ENCODE measurements at places on chromosomes 6 and 20.

DNA sequence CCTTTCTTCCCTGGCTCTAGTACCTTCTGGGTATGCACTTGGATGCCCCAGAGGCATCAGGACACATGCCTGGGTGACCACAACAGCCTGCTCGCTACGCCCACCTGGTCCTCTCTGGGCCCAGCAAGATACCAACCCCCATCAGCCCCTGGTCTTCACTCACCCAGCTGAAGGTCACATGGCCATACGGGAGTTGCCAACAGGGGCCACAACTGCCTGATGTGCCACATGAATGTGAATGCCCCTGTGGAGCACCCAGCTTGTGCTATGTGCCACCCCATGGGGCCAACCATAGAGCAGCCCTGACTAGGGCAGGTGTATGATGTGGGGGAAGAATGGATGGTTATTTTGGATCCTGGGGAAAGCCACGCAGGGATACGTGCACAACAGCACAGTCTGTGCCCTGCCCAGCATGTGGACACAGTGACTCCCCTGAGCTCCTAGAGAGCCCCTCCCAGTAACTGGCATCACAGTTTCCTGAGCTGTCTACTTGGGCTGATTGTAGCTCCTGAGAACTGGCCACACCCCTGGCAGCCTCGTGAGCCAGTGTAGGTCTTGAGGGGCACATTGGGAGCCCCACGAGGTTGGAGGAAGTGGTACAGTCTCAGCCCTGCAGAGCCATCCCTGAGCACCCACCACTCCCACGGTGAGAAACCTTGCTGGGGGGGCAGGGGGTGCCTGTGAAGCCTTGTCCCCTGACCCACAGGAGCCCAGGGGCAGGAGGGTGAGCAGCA is 10.5 kb upstream of the PCMTD2 start:
- DNase-seq: no peak

DNA sequence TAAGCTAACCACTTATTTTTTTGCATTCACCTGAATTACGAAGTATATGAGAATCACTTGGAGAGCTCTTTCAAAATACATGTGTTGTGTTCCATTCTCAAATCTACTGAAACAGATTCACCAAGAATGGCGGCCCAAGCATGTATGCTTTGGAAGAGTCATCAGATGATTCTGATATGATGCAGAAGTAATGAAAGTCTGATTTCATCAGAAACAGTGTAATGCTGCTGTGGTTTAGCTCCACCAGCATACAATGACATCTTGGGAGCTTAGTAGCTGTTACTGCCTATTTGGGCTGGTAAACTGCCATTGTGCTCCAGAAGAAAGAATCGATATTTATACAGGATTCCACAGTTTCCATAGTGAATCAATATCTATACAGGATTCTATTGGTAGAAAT is 52.9 kb downstream of the UBR2 start:
- DNase-seq: no peak

DNA sequence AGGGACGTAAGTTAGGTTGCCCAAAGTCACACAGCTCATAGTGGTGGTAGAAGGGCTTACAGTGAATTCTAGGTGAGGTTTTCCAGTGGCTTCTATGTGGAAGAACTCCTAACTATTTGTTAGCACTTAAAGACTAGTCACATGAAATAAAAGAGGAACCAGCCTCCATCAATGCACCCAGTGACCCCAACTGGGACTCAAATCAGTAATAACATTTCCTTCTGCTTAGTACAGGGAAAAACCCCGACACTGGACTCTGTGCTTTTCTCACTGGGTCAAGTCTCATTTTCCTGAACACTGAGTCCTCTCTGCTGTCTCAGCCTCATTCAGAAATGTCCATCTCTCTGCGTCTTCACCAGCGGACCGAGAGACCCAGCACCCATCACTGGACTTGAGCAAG is 89.2 kb downstream of the SLC22A23 start:
- DNase-seq: no peak

DNA sequence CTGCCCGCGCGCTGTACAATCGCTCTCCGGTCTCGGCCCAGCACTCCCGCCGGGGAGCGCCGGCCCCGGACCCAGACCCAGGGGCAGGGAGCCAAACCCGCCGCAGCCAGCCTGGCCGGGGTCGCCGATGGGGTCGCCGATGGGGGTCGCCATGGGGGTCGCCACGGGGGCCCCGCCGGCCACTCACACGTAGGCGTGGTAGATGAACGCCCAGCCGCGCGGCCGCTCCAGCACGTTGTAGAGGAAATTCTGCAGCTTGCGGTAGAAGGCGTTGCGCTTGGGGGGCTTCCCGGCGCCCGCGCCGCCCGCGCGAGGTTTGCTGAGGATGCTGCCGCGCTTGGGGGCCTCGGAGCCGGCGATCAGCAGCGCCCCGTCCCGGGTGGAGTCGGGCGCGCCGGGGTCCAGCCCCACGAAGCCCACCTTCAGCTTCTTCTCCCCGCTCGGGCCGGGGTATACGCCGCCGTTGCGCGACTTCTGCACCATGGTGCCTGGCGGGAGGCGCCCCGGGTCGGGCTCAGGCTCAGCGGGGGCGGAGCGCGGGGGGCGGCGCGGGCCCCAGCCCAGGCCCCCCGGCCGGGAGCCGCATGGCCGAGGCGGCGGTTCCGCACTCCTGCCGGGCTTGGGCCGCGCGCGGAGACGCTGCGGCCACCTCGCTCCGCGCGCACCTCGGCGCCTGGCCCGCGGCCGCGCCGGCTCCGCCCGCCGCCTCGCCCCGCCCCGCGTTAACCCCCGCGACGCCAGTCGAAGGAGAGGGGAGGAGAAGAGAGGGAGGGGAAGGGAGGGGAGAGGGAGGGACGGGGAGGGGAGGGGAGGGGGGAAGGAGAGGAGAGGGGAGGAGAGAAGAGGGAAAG is at the start of gene KCNQ2:
TSS of gene KCNQ2 (minus strand) at position 675 of the 851 bp plus-strand sequence. CDS start at position 483, 192 bp downstream.
- DNase-seq: no peak

DNA sequence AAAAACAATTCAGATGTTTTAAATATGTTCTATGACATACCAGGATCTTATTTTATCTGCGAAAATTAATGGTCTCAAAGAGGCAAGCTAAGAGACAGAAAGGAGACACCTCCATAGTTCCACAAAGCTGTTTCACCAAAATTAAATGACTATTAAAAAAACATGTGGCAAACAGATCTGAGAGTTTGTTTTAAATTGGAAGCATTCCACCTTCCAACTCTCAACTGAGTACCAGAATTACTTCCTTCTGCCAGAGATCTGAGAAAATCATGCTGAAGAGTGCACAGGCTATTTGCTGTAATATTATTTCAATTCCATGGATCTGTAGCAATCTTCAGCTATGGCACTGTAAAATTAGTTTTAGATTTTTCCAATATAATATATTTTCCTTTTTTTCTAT is 669.5 kb upstream of the MARCKS start:
- no peak for DNase-seq

GRCh38 chr6:151002491-151002935 is 137.0 kb downstream of the MTHFD1L start:
- no peak for DNase-seq

DNA sequence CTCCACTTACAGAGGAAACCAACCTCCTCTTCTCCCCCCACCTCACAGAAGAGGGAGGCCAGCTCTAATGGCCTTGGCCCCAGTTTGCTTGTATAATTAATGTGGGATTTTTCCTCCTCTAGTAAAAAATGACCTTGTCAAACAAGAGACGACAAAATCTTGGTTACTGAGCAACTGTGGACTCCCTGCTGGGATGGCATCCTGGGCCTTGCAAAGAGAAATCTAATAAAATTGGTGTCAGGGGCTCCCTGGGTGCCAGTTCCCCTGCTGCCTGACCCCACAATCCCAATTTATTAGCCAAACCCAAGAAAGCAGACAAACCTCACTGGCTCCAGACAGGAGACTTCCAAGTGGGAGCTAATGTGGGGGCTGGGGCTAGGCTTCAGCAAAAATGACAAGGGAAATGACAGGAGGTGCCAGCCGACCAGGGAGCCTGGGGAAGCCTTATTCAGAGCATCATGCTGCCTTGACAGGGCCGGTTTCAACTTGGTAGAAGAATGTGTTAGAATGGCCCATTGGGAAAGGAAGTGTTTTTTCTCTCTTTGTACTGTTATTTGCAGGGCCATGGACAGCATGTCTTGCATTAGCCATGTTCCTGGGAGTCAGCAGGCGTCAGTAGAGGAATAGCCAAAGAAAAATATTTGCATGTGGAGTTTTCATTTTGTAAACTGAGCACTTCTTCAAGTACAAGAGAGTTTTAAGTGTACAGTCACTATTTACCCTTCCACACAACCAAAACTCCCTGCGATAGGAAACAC is 816.9 kb downstream of the DHX35 start:
- peak; percentile 71 for DNase-seq

- no peak for DNase-seq
Measured at GRCh38 chr20:24634855-24635254, 165.4 kb downstream of the SYNDIG1 start.

GRCh38 chr6:143621876-143622605 is 55.7 kb upstream of the PHACTR2 start:
- no peak for DNase-seq

GRCh38 chr6:80728830-80729229 is 622.4 kb downstream of the BCKDHB start:
- no peak for DNase-seq

- DNase-seq: no peak
Measured at GRCh38 chr6:52620906-52621190, 44.0 kb upstream of the TRAM2 start.

DNA sequence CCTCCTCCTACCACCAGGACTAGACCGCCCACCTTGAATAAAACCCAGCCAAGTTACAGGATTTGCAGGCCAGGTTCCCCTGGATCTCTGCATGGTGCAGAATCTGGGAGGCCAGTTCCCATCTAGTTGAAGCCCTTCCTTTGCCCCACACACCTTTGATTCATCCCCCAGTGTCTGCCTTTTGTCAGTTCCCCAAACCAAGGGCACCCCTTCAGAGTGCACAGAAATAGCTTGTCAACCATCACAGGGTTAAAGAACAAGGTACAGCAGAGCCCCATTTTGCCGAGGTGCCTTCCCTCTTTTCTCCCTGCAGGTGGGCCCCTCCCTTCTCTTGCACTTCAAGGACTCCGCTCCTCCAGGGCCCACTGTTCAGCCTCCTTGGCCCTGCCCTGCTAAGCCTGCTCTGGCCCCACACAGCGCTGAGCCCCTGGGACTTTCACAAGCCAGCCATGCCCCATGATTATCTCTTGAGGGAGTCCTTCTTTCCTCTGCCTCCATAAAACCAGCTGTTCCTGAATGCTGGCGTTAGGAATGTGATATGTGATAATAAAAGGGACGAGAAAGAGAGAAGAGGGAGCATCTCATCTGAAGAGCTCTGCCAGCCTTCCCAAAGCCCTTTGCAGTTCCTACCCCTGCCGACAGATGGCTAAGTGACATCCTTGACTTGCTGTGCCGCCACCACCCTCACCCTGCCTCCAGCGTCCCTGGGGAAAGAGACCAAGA is 280.3 kb downstream of the CDC5L start:
- no peak for DNase-seq

- peak; percentile 15 for DNase-seq
Measured at GRCh38 chr20:7841971-7842310, 98.3 kb downstream of the HAO1 start.

DNA sequence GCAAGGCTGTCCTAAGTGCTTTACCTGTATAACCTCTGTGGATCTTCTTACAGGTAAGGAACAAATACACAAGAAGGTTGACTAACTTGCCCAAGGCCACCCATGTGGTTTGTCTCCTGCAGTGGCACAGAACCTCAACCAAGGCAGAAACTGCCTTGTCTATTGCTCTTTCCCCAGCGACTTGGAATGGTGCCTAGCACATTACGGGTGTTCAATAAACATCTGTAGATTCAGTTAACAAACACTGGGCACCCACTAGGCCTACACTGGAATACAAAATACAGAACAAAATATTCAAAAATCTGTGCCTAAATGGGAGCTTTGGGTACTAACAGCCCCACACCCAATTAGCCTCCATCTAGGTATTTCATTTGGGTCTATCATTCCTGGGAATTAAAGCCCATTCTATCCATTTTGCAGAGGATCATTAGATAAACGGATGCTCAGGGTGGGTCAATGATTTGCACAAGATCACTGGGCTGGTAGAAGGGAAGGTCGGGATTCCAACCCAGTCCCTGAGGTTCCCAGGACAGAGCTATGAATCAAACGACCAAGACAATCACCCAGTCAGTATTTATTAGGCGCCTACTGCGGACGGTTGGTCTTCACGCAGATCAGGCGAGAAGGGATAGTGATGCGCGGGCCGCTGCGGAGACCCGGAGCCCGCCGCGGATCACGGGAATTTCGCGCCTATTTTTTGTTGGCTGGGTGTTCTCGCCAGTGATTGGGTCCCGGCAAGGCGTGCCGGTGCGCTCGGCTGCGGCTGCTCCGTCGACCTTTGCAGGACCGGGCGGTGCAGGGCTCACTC is at the start of gene STK35:
TSS of gene STK35 (plus strand) at position 771 of the 808 bp plus-strand sequence. CDS start 55 bp downstream, outside the sequence.
- no peak for DNase-seq

DNA sequence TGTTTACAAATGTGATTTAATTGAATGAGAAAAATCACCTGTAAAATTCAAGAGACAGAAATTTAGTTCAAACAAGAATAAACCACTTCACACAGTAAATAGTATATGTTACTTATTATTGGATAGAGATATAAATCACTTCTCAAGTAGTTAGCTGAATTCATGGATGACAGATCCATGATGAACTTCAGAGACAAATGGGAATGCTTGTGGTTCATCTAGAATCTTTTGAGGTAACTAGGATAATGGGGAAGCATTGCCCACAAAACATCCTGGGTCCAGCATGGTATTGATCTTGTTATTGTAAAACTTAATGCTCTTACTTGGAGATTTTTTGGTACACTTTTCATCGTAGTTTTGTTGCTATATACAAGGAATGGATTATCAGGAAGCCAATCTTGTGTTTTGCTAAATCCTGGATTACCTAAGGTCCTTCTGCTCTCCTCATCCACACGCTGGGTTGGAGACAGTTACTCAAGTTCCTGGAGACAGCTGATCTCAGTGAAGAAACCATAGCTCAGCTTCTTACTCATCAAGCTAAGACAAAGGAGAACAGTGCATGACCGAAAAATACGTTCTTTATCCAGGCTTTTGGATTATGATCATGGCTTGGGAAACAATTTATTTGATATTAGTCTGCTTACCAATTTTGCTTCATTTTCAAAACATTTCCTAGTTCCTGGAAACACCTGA is 142.5 kb upstream of the PREP start:
- no peak for DNase-seq

GRCh38 chr6:149334201-149334600 is 16.7 kb downstream of the TAB2 start:
- no peak for DNase-seq

GRCh38 chr6:37160922-37161778 is 8.8 kb upstream of the PIM1 start:
- no peak for DNase-seq

DNA sequence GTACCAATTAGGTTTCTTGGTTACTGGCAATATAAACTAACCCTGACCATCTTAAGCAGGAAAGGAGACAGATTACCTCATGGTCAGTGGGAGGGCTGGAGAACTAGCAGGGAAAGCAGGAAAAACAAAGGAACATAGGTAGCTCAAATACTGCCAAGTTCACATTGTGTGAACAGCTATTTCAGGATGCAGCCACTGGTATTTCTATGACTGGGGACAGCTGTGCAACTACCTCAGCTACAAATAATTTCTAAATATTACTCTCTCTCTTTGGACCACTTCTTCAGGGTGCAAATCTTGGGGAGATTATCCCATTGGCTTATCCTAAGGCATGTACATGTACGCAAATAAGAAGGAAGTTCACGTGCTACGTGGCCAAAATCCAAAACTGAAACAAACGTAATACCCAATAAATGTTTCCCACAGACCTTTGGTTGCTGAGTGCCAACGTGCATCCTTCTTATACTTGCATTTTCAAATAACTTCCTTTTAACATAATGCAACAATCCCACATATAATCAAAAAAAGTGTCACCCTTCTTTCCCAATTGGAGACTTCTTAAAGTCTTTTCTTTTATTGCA is 180.9 kb downstream of the PHF3 start:
- no peak for DNase-seq

Measured in spinal cord (tissue), 10 donors.